Gastrocnemius medialis (tissue), 4 donors: ENCODE measurements at places on chromosomes 3 and 15.

DNA sequence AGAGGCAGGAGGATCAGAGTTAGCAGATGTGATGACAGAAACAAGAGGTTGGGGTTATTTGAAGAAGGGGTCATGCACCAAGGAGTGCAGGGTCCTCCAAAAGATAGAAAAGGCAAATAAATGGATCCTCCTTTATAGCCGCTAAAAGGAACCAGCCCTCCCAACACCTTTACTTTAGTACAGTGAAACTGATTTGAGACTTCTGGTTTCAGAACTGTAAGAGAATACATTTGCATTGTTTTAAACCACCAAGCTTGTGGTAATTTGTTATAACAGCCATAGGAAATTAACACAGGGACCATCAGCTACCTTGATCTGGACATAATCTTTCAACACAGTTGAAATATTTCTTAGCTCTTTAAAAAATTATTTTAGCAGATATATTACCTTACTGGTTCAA lies 166.6 kb downstream of the TIGIT start:
- DNase-seq, result no peak

DNA sequence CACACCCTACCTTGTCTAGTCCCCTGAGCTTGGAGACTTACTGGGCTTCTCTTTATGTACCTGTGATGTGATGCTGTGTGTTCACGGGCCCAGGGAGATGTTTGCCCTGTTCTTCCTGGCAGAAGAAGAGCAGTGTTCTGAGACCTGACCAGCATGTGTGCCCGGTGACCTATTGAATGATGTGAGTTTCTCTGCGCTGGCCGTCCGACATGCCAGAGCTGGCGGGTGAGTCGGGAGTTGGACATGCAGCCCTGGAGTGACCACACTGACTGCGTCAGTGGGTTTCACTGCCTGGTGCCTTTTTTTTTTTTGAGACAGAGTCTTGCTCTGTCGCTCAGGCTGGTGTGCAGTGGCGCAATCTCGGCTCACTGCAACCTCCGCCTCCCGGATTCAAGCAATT lies 42.3 kb downstream of the CGNL1 start:
- no peak for DNase-seq

GRCh38 chr15:22952796-22953579 lies 27.2 kb downstream of the CYFIP1 start:
- DNase-seq, result no peak

DNA sequence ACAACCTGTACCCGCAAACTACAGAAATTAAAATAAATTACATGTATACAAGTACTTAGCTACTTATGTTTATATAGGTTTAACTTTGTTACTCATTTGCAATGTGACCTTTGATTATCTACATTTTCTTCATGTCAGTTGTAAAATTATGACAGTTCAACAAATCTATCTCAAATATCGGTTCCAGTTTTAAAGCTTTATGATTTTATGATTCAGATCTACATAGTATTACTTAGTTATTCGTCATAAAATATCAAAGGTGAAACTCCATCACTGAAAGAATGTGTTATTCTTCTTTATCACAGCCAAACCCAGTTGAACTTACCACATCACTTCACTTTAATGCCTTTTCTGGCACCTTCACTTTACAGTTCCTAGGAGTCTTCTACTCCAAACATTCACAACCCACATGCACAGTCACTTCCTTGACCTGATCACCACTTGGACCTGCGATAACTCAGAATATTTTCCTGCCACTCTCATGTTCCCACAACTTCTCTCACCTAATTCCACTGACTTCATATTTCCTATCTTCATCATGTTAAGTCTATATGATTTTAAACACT lies 47.2 kb downstream of the SLITRK3 start:
- no peak for DNase-seq

DNA sequence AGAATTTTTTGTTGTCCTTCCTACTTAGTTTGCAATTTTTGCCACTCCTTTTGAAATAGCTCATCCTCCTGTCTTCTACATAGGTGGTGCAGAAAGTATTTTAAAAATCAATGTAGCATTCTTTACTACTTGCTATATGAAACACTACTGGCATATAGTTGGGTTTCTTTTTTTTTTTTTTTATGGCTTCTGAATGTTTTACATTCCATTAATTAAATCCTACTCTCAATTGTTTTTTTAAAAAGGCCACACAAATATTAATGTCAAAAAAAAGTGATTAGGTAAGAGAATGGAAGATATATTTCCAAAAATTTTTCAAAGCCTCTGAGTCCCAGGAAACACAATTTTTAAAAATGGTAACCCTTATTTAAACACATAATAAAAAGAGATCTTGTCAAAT lies 262.6 kb downstream of the MAGI1 start:
- DNase-seq, result no peak

DNA sequence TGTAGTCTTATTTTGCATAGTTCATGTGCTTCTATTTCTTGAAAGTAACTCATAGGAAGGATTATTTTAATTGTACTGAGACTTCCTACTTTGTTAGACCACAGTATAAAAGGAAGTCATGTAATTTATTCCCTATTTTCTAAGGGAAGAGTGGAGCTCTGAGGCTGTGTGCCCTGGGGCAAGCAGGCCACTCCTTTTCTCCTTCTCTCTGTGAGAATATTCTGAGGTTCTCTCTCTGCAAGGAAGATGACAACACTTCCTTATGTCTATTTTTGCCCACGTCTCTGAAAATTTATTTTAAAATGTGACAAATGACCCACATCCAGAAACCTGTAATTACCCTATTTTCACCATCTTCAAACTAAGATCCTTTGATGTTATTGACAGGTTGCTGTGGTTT lies 11.0 kb downstream of the KCTD6 start:
- DNase-seq, result no peak

GRCh38 chr3:99637368-99638111 lies 854 bp upstream of the COL8A1 start:
- DNase-seq, result no peak

DNA sequence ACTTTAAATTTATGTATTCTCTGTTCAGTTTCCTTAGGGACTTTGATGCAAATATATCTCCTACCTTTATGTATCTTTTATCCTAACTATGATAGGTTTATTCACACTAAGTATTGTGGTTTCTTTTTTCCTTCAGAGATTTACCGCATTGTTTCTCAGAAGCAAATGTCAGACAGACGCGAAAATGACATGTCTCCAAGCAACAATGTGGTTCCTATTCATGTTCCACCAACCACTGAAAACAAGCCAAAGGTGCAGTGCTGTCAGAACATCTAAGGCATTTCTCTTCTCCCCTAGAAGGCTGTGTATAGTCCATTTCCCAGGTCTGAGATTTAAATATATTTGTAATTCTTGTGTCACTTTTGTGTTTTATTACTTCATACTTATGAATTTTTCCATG lies 18.3 kb downstream of the RAB11A start:
- no peak for DNase-seq

DNA sequence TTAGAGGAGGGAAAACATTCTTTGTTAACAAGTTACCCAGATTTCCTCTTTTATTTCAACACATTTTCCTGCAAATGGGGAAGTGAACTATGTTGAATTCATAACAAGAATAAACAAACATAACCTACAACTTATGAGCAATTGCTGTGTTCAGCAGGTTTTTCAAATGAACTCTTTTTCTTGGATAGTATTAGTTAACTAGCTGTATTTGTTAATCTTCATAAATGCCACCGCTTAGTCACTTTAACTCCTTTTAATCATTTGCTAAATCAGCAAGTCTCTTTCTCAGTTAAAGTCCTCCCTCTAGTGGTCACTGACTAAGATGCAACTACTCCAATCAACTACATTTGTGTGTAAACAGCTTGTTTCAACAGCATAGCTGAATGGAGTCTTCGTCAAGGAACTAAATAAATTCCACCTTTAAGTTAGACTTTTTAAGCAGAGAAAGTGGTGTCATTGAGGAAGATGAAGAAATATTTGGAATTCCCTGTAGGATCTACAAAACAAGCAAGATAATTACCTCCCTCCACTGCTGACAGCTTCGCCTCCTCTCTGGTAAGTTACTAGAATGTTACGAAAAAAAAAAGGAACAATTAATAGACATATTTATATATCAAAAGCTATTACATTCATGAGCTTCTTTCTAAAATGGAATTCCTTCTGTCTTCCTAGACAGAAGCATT lies 1122.0 kb downstream of the ROBO1 start:
- DNase-seq, result no peak
